ENCODE measurements at places on chromosomes 11 and 22. TPM values are rescaled to one million over a fixed set of nuclear protein-coding genes. Genes with fewer than 3 reads are reported as not detected.

DNA sequence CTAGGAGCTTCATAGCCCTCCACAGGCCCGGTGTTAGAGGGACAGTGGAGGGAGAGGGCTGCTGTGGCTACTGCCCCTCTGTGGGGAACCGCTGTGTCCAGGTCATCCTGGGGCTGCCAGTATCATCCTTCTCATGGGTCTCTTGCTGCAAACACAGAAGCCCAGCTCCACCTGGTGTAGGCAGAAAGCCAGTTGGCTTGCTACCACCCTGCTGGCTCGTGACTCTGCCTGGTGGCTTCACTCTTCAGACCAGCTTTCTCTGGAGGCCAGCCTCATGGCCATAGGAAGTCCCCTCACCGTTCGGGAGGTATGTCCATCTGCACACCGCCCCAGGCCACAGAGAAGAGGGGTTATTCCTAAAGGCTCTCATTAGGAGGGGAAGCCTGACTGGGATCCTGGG lies 19.4 kb upstream of the SUSD2 start:
- peak overlapping the region; percentile 24 for H3K27ac ChIP-seq
- H3K4me1 ChIP-seq: peaks cover 69% of the 10 kb centered on the region
- H3K27me3 ChIP-seq: no peaks in the 10 kb centered on the region
- H3K4me3 ChIP-seq: no peak overlapping the region

Gene DEFB131B
- not detected for total RNA-seq

- no peaks in the 10 kb centered on the region for H3K36me3 ChIP-seq
- peak; percentile 79 for DNase-seq
- H3K27ac ChIP-seq: peak overlapping the region; percentile 42
- no peaks in the 10 kb centered on the region for H3K27me3 ChIP-seq
- no peaks in the 10 kb centered on the region for H3K4me1 ChIP-seq
Observed at GRCh38 chr11:62958547-62959421, 26.0 kb downstream of the SLC22A6 start.

Gene CHADL
- total RNA-seq: 16.2 TPM

Gene HEPHL1
- total RNA-seq: not detected

- H3K27ac ChIP-seq: no peak overlapping the region
- H3K4me3 ChIP-seq: no peak overlapping the region
- H3K4me1 ChIP-seq: peaks cover 27% of the 10 kb centered on the region
- no peaks in the 10 kb centered on the region for H3K27me3 ChIP-seq
- peaks cover 61% of the 10 kb centered on the region for H3K36me3 ChIP-seq
Observed at GRCh38 chr11:65130631-65131416, 3.5 kb downstream of the SYVN1 start.

DNA sequence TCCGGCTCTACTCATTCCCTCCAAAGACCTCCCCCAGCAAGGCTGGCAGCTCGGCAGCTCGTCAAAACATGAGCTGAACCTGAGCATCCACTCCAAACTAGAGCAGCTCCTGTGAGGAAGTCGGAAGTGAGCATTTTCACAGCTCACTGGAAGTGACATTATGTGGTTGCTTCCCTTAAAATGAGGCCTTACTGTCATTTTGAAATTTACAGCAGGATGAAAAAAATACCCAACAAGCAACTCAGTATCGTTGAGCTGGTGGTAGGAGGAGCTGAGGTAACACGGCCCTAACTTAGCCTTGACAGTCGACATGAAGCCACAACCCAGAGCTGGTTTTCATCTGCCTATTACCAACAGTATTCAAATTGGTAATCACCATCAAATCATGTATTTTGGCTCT lies 38.0 kb upstream of the ARFGAP3 start:
- H3K27me3 ChIP-seq: no peaks in the 10 kb centered on the region
- peaks cover 21% of the 10 kb centered on the region for H3K36me3 ChIP-seq
- H3K4me3 ChIP-seq: no peak overlapping the region

Gene OR51B2
- total RNA-seq: 0.66 TPM

- no peak for DNase-seq
- peaks cover 31% of the 10 kb centered on the region for H3K4me1 ChIP-seq
- no peak overlapping the region for H3K4me3 ChIP-seq
- no peaks in the 10 kb centered on the region for H3K36me3 ChIP-seq
- no peak overlapping the region for H3K27ac ChIP-seq
- peaks cover 46% of the 10 kb centered on the region for H3K27me3 ChIP-seq
Observed at GRCh38 chr11:708511-708910, 2.5 kb downstream of the EPS8L2 start.

Gene PRR33
- total RNA-seq: not detected

- peak; percentile 96 for DNase-seq
- peak within 1 kb of the TSS; percentile 90 for H3K27ac ChIP-seq
- H3K36me3 ChIP-seq: peaks cover 9% of the 10 kb centered on the region
- no peaks in the 10 kb centered on the region for H3K27me3 ChIP-seq
- peaks cover 49% of the 10 kb centered on the region for H3K4me1 ChIP-seq
Observed at GRCh38 chr11:68038718-68039525, at the start of gene TCIRG1. TCIRG1 (plus strand) TSS chr11:68039025; CDS start chr11:68041272, 2,247 bp downstream.

Gene CLDN5
- 88.9 TPM for total RNA-seq

Gene GANAB
- 81.0 TPM for total RNA-seq

GRCh38 chr22:48192920-48193319 lies 1430.5 kb downstream of the TBC1D22A start:
- no peak overlapping the region for H3K27ac ChIP-seq
- DNase-seq: no peak
- H3K4me3 ChIP-seq: no peak overlapping the region
- no peaks in the 10 kb centered on the region for H3K36me3 ChIP-seq

GRCh38 chr11:111091321-111091938 lies 154.1 kb upstream of the POU2AF2 start:
- H3K27ac ChIP-seq: no peak overlapping the region
- no peak overlapping the region for H3K4me3 ChIP-seq
- DNase-seq: no peak
- no peaks in the 10 kb centered on the region for H3K4me1 ChIP-seq

Gene MRGPRX3
- total RNA-seq: not detected

GRCh38 chr11:30314625-30315024 lies 8.3 kb upstream of the ARL14EP start:
- no peaks in the 10 kb centered on the region for H3K27me3 ChIP-seq
- no peaks in the 10 kb centered on the region for H3K36me3 ChIP-seq
- DNase-seq: no peak
- H3K4me3 ChIP-seq: no peak overlapping the region

DNA sequence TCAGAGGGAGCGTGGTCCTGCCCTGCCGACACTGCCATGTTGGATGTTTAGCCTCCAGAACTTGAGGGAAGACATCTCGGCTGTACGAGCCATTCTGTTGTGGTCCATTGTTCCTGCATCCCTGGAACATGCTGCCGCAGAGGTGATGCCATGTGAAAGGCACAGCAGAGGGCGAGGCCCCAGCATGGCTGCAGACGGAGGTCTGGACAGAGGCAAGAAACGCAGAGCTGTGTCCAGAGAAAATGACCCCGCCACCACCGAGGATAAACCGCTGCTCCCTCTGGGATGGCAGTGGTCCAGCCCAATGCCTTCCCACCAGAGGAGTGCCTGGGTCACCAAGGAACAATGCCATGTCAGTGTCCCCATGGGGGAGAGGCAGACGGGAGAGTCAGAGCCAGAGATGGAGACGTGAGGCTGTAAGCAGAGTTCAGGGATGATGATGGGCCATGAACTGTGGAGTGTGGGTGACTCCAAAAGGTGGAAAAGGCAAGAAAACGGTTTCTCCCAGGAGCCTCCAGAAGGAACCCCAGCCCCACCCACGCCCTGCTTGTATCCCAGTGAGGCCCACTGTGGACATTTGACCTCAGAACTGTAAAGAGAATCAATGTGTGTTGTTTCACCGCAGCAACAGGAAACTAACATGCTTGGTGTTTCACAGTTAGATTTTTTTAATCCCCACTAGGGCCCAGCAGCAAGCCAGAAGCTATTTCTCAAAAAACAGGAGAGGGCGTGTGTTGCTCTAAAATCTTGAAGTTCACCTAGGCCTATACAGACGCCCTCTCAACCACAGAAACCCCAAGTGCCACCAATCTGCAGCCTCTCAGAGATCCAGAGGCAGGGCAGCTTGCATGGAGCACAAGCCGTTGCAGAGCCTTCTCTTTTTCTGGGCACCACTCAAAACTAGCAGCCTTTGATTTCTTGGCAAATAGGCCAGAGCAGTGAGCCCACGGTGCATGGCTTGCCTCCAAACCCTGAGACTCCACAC lies 1422.9 kb downstream of the TBC1D22A start:
- no peaks in the 10 kb centered on the region for H3K36me3 ChIP-seq
- no peaks in the 10 kb centered on the region for H3K4me1 ChIP-seq
- H3K27ac ChIP-seq: no peak overlapping the region
- no peak for DNase-seq
- no peak overlapping the region for H3K4me3 ChIP-seq

- DNase-seq: no peak
- H3K4me3 ChIP-seq: peak overlapping the region; percentile 82
- H3K27ac ChIP-seq: peak overlapping the region; percentile 99
Observed at GRCh38 chr11:11843211-11843621, 1.4 kb downstream of the USP47 start.

Gene SCUBE1
- 0.33 TPM for total RNA-seq

GRCh38 chr11:58575377-58576020 lies at the start of gene LPXN:
LPXN (minus strand) TSS chr11:58575856; CDS start chr11:58575772, 84 bp downstream.
- H3K4me1 ChIP-seq: peaks cover 23% of the 10 kb centered on the region
- H3K4me3 ChIP-seq: no peak within 1 kb of the TSS
- H3K36me3 ChIP-seq: no peaks in the 10 kb centered on the region
